Esophagus muscularis mucosa (tissue), 4 donors: ENCODE measurements at places on chromosomes 6 and 20. TPM values are rescaled to one million over a fixed set of nuclear protein-coding genes. Genes with fewer than 3 reads are reported as not detected.

Gene GPR63
- 0.83 TPM for total RNA-seq

Gene LPA
- not detected for total RNA-seq

Gene HLA-DQB2
- 1.7 TPM for total RNA-seq

Gene AVP
- total RNA-seq: not detected

Gene TGIF2
- 5.8 TPM for total RNA-seq

Gene NKX2-4
- total RNA-seq: not detected

Gene ADGRG6
- total RNA-seq: 11.8 TPM

Gene TRIM10
- total RNA-seq: 0.50 TPM

Gene STMND1
- not detected for total RNA-seq

Gene KCNK16
- not detected for total RNA-seq

Gene RWDD2A
- 4.5 TPM for total RNA-seq

DNA sequence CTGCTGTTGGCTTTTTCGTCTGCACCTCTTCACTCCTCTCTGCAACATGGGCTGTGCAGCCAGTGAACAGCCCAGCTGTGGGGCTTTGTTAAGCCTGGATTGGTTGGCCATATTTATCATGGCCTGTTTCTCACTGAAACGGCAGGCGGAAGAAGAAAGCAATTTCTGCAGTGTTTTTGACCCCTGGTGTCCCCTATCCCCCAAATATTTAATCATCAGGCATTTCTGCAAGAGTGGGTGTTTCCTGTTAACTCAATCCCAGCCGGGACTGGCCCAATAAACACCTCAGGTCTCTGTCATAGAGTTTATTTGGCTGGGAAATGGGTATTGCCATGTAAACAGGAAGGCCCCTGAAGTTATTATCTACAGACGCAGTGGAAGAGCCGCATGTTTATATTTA, 174.8 kb upstream of the SUPT3H start:
- DNase-seq: no peak

GRCh38 chr6:35487658-35488516, 9.0 kb downstream of the TEAD3 start:
- DNase-seq: no peak

DNA sequence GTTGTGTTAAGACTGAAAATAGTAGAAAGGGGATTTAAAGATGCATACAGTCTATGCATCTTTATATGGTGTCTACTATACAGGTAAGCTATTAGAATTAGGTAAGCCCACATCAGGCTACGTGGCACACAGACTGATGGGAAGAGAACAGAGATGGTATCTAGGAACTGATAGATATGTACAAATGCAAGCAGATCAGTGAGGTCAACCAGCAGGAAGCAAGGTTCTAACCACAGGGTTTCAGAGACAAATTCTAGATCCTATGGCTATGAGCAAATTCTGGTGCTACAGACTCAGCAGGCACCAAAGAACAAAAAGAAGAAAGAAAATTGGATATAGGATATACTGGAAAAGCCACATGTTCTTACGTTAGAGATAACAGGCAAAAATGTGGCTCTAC, 110.6 kb downstream of the TRDN start:
- DNase-seq: no peak

DNA sequence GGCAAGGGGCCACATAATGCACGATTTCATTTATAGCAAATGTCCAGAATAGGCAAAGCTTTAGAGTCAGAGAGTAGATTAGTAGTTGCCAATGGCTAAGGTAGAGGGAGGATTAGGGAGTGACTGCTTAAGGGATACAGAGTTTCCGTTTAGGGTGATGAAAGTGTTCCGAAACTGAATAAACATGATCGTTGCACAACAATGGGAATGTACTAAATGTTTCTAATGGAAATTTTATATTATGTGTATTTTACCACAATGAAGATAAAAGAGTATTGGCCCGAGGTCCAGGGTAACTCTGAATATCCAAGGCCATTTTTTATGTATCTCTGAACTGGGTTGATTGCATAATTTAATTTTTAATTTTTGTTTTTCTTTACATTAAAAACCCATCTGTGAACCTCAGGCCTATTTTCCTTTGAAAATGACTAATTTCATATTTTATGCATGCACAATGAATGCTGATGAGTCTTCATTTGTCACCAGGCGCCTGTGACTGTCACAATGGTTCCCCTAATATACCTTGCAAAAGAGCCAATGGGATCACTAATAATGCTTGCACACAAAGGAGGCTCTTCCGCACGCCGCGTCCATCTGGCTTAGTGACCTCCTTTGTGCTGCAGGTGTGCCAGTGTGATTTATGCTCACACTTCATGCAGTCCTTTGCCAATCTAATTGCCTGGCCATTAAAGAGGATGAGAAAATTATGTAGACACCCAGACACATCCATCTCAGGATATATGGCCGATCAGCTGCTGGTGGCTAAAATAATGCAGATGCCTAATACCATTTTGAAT, 612.5 kb downstream of the CDH26 start:
- DNase-seq: peak; percentile 81

GRCh38 chr6:135692426-135692825, 159.1 kb upstream of the PDE7B start:
- DNase-seq: no peak

DNA sequence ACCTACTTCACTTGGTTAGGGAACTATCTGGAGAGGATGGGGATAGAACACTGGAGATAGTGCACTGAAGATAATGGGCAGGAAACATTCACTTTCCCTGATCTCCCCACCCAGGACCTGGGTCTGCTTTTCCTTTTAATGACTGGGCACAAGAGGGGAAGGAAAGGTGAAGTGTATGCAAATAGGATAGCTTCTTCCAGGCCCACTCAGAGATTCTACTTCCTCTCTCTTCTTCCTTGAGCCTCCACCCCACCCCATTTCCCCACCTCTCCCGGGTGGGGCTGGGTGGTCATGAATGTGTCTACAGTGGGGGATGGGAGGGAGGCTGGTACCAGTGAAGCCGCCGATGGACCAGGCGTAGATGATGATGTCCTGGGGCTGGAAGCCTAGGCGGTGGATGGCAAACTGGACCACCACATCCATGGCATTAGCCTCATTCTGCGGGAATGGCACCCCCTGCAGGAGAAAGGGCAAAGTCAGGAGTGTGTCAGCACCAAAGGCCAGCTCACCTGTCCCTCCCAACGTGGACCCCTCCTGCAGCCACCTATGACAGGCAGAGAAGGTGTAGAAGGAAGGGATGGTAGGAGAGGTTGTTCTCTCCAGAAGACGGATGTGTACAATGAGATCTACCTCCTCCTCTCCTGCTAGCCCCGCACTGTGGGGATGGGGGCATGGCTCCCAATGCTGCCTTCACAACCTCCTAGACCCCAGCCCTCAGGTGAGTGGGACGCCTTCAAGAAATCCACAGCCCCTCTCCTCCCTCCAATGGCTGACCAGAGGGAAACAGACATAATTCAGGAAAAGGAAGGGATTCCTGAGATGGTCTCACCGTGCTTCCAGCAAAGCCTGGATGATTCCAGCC, 8.6 kb upstream of the LY6G5C start:
- no peak for DNase-seq

DNA sequence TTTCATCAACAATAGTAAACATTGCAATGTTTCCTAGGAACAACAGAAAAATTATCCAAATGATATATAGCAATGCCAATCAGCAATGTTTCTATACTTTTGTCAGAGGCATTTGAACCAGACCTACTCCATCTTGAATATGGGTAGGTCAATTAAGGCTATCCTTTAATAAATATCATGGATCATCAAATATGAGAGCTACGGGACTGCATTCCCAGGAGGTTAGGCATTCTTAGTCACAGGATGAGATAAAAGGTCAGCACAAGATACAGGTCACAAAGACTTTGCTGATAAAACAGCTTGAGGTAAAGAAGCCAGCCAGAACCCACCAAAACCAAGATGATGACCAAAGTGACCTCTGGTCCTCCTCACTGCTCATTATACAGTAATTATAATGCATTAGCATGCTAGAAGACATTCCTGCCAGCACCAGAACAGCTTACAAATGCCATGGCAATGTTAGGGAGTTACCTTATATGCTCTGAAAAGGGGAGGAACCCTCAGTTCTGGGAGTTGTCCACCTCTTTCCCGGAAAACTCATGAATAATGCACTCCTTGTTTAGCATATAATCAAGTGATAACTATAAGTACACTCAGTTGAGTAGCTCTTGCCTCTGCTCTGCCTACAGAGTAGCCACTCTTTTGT, 8.6 kb upstream of the SERPINB6 start:
- no peak for DNase-seq

DNA sequence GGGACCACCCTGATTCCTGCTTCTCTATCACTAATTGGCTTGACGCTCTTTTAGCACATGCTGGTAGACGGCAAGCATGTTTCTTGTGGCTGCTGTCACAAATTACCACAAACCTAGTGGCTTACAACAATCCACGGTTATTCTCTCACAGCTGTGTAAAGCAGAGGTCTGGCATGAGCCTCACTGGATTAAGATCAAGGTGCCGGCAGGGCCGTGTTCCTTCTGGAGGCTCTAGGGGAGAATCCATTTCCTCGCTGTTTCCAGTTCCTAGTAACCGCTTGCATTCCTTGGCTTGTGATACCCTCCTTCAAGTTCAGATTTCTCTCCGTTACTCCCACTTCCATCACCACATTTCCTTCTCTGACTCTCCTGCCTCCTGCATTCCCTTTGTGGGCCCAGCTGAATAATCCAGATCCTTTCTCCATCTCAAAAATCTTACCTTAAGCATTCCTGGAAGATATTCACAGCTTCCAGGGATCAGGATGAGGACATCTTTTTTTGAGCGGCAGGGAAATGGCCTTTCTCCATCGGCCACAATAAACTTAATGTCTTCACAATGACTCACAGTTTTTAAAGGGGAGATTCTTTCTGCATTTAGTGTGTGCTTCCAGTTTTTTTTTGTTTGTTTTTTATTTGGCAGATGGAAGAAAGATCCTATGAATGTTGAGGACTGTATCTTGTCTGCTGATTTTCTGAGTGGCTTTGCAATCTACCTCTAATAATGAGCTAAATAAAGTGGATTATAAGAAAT, 39.9 kb downstream of the BMP6 start:
- no peak for DNase-seq

DNA sequence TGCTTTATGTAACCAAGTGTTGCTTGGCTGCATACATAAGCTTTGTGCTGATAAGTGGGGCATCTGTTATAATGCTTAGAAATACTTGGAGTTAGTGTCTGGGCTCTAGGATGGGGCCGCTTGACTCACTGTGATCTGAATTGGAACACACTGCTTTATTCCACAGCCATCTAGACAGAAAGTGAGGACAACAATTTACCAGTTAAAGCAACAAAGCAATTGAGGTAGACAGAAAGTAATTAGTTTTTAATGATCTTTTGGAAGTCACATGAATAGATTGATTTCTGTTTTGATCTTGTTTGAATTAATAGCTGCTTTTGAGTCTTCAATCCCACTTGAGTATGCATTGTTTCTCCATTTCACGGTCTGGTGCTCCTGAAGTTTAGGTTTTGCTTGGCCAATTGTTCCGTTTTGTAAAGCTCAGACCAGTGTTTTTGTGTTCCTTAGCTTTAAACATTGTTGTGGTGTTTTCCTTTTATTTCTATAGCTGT, 157.5 kb downstream of the TRMT11 start:
- DNase-seq: no peak

DNA sequence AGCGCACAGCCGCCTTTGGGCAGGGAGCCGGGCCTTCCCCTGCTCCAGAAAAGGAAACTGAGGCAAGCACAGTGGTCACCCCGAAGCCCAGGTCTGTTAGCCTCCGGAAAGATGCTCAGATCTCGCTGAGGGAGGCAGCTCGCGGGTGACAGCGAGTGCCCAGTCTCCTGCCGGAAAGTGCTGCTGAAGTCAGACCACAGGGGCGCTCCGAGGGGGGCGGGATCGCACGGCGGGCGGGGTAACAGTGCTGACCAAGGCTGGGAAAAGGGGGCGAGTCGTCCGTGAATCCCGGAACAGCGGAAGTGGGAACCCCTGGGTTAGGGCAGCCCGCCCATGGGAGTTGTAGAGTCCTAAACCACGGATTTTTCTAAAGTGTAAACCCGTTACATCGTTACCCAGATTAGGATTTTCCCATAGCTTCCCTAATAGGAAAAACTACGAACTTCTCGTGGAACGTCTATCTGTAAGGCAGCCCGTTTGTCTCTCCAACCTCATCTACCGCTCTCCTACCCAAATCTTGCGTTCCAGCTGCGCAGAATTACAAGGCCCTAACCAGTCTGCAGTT, 504 bp downstream of the VPS16 start:
- peak; percentile 96 for DNase-seq

DNA sequence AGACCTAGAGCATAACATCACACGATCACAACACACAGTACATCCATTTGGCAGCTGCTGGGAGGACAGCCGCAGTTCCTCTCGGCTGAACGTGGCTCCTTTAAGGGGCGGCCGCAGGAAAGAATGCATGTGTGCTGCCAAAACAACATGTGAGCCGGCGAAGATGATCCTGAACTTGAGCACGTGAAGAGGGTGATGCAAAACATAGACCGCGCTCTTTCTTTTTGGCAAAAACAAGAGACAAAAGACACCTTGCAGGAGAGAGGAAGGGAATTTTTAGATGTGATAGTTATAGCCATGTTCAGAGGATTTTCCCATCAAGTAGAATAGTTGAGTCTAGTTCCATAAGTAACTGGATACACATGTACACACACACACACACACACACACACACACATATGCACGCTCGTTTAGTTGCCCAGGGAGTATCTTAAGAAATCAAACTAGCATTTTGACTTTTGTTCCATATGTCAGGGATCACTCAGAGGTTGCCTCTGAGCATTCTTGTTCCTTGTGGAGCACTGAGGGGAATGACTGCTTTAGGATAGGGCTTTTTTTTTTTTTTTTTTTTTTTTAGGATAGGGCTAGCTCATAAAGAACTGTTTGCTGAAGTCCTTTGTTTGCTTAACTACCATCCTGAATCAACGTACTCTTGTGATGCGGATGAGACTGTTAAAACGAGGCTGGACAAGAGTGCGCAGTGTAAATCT, 21.7 kb upstream of the RANBP9 start:
- DNase-seq: peak; percentile 95

- no peak for DNase-seq
These were observed 221.0 kb upstream of the SULF2 start for GRCh38 chr20:48006036-48006833.
